Stimulated activated CD8-positive, alpha-beta memory T cell treated with anti-CD3 and anti-CD28 coated beads, Interleukin-7, amount 100 ng/mL, for 4 hours (primary cell): ENCODE measurements at places on chromosomes 13 and 19.

- no peak for DNase-seq
These were observed 4.0 kb downstream of the C19orf38 start for GRCh38 chr19:10852098-10852800.

DNA sequence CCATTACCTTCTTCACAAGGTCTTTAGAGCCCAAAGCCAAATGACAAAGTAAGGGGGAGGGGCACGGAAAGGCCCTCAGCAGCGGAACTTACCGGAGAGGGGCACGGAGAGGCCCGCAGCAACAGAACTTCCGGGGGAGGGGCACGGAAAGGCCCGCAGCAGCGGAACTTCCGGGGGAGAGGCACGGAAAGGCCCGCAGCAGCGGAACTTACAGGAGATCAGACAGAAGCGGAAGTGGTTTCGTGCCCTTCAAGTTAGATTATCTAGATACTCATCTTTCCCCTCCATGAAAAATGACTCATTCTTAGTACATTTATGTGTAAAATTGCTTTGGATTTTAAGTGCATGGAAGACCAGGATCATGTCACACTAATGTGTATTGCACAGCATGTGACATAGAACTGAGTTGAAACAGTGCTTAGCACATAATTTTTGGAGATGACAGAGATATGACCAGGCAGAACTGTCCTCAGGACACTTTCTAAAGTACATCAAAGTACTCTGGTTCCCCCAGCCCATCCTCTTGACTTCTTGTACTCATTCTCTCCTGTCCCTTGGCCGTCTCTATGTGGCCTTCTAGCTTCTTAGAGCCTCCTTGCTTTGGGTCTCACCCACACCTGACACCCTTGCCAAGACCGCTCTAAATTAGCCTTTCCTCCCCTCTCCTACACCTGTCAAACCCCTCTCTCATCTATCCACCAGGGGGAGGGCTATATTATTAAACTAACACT lies 25.7 kb upstream of the TPTE2 start:
- peak; percentile 63 for DNase-seq

DNA sequence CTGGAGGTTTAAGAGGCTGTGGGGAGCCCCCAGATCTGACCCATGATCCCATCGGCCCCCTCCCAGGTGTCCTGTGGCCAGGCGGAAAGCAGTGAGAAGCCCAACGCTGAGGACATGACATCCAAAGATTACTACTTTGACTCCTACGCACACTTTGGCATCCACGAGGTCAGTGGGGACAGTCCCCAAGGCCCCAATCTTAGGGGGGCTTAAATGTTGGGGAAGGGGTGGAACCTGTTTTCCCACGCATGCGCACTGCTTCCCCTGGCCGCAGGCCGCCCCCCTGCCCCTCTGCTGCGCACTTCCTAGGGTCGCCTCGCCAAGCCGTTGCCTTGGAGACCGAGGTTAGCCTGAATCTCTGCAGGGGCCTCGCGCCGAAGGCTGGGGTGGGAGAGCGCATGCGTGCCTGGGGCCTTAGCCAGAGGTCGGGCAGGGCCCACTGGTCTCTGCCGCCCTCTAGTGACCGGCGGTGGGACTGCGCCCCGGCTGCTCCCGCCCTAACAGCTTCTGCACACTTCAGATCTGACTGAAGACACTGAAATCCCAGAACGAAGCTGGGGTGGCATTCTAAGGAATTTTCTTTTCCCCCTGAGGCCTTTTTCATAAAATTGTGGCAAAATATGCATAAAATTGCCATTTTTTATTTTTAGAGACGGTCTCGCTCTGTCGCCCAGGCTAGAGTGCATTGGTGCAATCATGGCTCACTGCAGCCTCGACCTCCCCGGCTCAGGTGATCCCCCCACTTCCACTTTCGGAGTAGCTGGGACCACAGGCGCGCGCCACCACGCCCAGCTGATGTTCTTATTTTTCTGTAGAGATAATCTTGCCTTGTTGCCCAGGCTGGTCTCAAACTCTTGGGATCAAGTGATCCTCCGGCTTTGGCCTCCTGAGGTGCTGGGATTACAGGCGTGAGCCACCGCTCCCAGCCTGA lies 3.6 kb downstream of the PRMT1 start:
- peak; percentile 87 for DNase-seq

GRCh38 chr13:49248622-49249002 lies 887 bp downstream of the CDADC1 start:
- no peak for DNase-seq

GRCh38 chr19:10112895-10113591 lies 1.6 kb downstream of the P2RY11 start:
- DNase-seq: peak; percentile 63

DNA sequence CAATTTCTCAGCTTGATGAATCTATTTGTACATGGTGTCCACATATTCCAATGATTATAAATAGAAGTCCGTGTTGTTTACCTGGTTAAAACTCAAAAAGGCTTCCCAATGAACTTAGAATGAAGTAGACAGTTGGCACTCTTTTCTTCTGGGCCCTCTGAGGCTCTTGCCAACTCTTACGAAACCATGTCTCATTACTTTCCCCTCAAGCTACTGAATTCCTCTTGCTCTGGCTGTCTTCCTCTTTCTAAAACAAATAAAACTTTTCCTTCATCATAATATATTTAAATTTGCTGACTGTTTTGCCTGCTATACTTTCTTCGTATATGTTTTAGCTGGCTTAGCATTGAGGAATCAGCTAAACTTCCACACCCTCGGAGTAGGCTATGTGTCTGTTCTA lies 139.7 kb downstream of the SLITRK6 start:
- no peak for DNase-seq

- DNase-seq: no peak
These were observed 9.7 kb downstream of the CLEC4G start for GRCh38 chr19:7722231-7722651.

DNA sequence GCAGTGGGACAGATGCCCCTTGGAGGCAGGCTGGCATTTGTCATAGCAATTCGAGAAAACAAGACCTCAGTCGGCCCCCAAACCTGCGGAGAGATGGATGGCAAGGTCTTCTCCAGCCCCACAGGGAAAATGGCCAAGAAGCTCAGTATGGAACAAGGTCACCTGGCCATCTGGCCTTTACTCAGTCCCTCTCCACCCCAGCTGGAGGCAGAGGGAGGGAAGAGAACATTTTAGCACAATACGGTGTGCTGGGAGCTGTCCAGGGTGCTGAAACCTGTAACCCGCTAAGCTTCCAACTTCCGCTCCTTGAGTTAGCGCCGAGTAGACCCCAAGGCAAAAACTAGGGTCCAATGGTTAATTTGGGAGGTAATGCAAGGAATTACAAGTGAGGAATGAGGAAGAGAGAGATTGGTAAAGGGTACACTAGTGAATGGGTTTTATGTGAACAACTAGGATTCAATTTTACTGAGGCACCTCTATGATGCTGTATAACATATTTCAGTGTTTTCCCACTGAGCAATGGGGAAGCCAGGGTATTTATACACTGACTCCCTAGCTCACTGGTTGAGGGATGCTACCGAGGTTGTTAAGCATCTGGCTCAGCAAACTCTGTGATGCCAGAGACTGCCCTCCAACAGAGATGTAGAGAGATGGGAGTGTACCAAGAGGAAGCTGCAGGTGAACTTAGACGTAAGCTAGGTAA lies 64.3 kb downstream of the CACNA1A start:
- DNase-seq: peak; percentile 1

- no peak for DNase-seq
These were observed 60.7 kb downstream of the KLF2 start for GRCh38 chr19:16385296-16385695.

GRCh38 chr13:93900731-93901130 lies 578.8 kb downstream of the DCT start:
- DNase-seq: no peak
